NCI-H1417 treated with DMSO at 0.1 percent for 48 hours (cell line): ENCODE measurements at places on chromosomes 12 and 14.

DNA sequence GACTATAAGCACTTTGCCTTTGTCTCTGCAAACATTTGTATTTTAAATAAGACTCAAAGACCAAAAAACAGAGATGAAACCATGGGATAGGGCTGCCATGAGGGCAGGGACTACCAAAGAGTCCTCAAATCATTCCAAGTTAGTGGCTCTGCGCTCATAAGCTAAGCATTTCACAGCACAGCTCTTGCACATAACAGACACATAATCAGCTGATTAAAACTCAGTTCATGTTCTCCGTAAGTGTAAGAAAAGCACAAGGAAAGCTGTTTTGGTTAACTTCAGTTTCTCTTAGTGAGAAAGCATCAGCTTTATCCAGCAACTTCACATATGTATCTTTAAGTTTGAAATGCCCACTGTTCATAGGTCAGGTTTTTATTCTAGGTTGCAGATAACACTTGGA, 54.9 kb downstream of the IRAK3 start:
- DNase-seq: no peak

DNA sequence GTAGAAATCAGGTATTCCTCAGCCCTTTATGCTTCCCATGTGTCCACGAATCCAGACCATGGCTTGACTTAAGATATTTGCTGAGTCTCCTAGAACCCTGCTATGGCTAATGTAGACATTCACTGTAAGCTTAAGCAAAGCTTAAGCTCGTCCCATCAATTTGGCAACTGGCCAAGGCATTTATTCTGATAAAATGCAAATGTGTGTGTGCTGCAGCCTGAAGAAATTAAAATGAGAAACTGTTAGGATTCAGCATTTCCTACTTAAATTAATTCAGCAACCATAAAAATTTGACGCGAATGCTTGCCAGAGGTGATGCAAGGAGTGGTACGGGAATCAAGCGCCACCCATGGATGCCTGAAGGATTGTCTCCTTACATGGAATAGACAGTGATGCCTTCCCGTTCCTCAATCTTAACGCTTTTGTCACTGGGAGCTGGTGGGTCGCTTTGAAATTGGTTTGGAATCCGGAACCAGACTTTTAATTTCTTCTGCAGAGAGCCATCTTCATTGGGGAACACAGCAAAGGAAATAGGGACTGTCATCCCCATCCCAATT, 13.2 kb downstream of the HEBP1 start:
- no peak for DNase-seq

- no peak for DNase-seq
These were observed 1.4 kb upstream of the SOX5 start for GRCh38 chr12:23950775-23951451.

GRCh38 chr12:63949902-63950301, 105.4 kb downstream of the SRGAP1 start:
- DNase-seq: no peak

DNA sequence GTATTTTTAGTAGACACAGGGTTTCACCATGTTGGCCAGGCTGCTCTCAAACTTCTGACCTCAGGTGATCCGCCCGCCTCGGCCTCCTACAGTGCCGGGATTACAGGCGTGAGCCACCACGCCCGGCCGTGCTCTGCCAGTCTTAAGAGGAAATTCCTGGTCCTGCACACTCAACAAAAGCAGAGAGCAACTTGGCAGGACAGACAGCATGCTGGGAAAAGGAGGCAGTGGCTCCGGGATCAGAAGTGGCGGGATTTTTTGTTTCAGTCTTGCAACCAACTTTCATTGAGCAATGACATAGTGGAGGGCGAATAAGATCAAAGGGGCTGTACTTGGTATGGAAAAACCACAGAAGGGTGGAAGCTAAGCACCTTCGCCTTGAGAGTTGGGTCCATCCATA, 2.1 kb downstream of the CKAP4 start:
- DNase-seq: no peak

- DNase-seq: no peak
These were observed 446.4 kb downstream of the EGLN3 start for GRCh38 chr14:33504246-33505099.

GRCh38 chr12:50538182-50538581, 33.4 kb downstream of the DIP2B start:
- DNase-seq: no peak

DNA sequence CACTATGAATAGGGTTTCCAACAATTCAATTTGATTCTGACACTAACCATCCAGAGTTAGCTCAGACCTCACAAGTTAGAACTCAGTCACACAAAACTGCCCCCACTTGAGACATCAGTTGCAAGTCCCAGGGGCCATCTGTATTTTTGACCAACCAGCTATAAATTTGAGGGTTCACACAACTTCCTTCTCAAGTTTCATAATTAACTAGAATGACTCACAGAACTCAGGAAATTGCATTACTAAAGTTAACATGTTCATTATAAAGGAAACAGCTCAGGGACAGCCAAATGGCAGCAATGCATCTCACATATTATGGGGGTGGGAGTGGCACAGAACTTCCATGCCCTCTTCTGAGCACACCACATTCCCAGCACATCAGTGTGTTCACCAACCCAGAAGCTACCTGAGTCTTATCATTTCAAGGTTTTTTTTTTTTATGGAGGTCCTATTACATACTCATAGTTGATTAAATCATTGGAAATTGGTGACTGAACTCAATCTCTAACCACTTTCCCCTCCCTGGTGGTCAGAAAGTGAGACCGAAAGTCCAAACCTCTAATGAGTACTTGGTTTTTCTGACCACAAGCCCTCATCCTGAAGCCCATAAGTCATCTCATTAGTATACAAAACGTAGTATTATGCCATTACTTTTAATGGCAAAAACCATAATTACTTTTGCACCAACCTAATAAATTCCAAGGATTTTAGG, 1721.5 kb upstream of the SEL1L start:
- no peak for DNase-seq

DNA sequence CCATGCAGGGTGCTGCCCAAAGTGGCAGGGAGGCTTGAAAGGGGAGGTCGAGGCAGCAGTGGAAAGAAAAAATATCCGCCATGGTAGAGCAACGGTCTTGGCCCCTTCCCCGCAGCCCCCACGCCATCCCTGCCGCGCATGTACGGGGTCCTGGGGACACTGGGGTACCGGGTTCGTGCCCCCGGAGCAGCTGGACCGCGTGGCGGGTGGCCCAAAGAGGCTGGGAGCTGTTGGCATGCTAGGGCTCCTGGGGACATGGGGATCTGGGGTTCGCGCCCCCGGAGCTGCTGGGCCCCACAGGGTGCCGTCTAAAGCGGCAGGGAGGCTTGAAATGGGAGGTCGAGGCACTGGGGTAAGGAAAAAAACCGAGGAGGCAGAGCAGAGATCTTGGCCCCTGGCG, 316.5 kb downstream of the ALG10 start:
- no peak for DNase-seq
